ENCODE measurements at places on chromosomes 11 and 22.

- DNase-seq = peak; percentile 10
Measured at GRCh38 chr11:118746988-118747585, 43.9 kb downstream of the DDX6 start.

GRCh38 chr22:42742940-42743339 lies 22.3 kb upstream of the A4GALT start:
- DNase-seq = no peak

GRCh38 chr22:29003975-29004646 lies 57.5 kb downstream of the C22orf31 start:
- peak; percentile 8 for DNase-seq

DNA sequence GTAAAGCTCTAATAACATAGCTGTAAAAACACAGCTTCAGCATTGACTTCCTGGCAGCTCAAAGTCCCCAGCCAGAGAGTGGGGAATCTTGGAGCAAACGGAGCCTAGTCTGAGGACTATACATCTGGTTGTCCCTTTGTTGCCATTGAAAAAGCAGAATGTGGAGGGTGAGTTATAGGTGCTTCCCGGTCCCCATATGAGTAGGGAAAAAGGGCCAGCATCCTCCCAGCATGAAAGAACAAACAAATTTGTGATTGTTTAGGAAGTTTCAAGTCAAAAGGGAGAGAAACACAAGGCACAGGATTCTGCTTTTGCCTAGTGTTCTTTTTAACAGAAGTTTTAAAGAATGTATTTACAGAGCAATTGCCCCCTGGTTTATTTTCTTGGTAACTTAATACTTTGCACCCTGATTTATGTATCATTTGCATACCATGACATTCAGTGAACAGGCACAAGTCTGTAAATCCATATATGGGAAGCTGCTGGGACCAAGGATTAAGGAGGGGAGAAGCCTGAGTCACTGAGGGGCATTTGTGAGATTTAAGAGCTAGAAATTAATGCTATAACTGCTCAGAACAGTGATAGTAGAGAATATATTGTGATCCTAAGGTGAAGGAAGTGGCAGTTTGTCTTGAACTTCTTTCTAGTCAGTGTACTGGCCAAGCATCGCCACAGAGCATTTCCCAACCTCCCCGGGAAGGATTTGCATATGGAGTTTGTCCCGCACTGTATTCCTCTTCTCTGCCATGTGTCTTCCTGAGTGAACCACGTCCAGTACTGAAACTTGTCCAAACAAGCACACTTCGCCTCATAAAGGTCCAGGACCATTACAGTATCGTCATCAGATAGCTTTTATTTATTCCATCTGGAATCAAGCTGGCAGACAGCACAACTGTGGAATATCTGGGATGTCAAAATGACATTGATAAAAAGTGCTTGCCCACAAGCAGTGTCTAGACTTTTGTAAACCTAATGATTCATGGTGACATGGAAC lies 103.0 kb downstream of the DBX1 start:
- DNase-seq = peak; percentile 93

- DNase-seq = no peak
Measured at GRCh38 chr11:1597331-1597993, 632 bp downstream of the KRTAP5-2 start.

DNA sequence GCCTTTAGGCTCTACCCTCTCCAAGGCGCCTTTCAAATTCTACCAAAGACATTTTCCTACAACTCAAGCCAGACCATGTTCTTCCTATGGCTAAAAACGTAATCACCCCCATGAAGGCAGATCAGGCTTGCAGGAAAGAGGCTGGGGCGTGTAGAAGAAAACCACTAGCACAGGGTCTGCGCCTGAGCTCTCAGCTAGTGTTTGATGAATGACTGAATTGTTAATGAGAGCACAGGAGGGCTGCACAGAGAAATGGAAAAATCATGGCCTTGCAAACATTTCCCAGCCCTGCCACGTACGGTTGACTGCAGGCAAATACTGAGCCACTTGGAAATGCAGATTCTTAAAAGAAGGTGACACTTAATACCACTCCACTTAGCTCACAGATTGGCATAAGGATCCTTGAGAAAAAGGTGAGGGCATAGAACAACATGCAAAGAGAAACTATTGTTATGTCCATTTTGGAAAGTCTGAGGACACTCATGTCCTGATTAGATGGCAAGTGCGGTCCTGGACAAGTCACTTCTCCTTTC lies 148.6 kb downstream of the NXPE2 start:
- no peak for DNase-seq

DNA sequence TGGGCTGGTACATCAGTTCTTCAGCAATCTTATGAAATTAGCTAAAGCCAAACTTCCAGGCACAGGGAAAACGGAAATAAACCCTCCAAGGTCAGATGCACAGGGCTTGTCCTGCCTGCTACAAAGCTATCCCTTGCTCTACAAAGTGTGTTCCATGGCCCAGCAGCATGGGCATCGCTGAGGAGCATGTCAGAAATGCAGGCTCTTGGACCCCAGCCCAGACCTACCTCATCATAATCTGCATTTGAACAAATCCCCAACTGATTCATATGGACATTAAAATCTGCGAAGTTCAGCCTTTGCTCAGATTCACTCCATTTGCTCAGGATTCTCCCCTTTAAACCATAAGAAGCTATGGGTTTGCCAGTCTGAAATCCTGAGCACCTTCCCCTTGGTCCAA lies 129.7 kb upstream of the CSNK2A3 start:
- no peak for DNase-seq

DNA sequence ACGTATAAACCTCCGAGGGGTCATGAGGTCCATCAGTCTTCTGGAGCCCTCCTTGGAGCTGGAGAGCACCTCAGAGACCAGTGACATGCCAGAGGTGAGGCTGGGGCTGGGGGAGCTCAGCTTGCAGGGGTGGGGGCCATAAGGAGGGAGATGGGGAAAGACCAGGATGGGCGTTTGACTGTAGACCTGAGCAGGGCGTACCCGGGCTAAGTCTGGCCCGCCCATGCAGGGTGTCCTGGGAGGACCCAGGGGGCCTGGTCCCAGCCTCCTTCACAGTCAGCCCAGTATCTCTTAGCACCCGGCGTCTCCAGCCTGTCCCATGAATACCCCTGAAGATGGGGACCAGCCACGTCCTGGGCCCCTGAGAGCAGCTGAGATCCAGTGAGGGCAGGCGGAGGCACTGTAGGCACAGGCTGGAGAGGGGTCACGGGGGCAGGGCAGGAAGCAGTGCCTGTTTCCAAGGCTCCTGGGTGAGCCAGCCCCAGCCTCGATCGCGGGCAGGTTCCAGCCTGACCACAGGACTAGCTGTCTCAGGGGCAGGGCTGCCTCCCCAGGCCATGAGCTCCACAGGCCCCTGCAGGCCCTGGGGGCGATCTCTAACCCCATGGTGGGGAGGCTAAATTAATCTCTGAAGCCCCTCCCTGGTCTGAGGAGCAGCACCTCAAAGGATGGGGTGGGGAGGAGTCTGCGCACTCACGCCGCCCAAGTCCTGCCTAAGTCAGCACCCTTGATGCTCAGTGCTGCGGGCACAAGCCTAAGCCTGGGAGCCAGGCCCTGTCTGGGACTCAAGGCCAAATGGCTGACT lies 7.1 kb downstream of the SSH3 start:
- peak; percentile 71 for DNase-seq

GRCh38 chr11:17369094-17369493 lies 17.5 kb downstream of the NCR3LG1 start:
- no peak for DNase-seq

GRCh38 chr11:35721651-35722282 lies 59.2 kb downstream of the TRIM44 start:
- no peak for DNase-seq

- no peak for DNase-seq
Measured at GRCh38 chr11:47987310-47987709, 7.0 kb downstream of the PTPRJ start.

DNA sequence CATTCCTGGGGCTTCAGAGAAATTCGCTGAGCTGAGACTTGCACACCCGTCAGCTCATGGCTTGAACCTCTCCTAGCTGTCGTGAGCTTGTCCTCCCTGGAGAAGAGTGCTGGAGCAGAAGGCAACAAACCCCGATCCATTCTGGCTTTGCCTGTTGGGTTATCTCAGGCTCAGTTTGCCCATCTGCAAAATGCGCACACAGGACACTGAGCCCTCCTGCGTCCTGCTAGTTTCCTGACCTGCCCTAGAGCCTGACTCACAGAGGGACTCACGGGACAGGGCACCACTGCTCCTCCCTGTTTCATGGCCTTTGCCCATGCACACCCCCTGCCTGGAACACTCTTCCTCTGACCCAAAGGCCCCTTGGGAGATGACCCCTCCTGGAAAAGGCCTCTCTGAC lies 365.0 kb downstream of the MN1 start:
- DNase-seq = no peak

- peak; percentile 25 for DNase-seq
Measured at GRCh38 chr11:64449381-64450167, 90.6 kb downstream of the RPS6KA4 start.

DNA sequence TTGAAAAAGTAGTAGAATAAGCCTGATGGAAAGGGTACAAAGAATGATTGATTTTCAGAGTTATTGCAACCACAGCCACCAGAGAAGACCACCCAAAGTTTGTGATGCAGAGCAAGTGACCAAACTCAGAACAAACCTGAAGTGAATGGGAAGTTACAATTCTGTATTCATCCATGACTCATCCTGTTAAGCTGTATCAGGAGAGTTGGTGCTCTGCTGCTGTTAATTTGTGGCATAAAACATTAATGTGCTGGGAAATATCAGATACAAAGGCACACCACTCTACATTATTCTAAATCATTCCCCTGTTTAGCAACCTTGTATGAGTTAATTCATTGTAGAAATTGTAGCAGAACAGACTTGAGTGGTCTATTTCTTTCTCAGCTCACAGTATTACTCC lies 19.6 kb upstream of the PDGFD start:
- no peak for DNase-seq
